ENCODE measurements at places on chromosomes 13 and 19.

DNA sequence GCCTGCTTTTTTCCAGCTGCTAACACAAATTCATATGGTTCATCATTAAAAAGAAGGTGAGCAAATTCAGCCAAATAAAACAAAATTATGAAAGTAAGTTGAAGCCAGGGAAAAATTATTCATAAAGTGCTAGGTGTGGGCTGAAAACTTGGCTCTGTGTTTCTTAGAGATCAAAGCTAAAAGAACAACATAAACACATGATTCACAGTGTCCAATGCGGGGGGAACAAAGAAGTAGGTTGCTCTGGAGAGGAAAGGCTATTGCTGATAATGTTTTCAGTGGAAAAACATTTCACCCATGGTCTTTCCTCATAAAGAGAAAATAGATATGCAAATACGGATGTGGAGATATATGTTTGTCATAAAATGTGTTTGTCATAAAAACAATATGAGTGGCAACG is 1691.5 kb upstream of the SLC10A2 start:
- no peak for DNase-seq

DNA sequence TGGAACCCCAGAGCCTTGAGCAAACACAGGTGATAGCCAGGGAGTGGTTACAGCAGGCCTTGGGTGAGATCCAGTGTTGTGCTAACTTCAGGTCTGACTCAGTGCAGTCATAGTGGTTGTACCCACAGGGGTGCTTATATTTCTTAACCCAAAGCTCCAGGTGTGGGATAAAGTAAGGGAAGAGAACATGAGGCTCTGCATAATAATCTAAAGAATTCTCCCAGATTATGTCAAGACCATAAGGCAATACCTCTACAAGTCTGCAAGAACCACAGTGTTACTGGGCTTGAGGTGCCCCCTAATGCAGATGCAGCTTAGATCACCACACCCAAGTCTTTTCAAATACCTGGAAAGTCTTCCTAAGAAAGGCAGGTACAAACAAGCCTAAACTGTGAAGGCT is 485.4 kb downstream of the RFC3 start:
- DNase-seq = no peak

GRCh38 chr19:57273014-57273413 is 7.3 kb upstream of the ZNF460 start:
- DNase-seq = no peak

DNA sequence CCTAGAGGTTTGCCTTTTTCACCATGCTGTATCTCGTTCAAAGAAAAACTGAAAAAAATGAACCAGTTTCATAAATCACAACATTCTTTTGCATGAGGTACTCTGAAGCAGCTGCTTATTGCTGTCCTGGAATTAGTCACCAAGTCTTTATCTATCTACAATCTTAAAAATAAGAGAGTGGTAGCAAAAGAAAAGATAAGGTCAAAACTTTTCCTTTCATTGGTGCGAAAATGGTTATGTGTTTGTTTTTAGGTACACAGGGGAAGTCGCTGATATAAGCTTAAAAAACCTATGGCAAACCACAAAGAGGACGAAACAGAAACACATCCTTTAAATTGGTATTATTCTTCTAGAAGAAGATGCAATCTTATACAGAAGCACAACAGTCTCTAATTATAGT is 20.7 kb downstream of the OBI1 start:
- DNase-seq = no peak

GRCh38 chr13:46389457-46390451 is 2.7 kb upstream of the RUBCNL start:
- DNase-seq = no peak

GRCh38 chr13:25292301-25292700 is 5.0 kb upstream of the MTMR6 start:
- DNase-seq = no peak

- DNase-seq = no peak
Observed at GRCh38 chr13:76707360-76707759, 178.8 kb downstream of the KCTD12 start.

- DNase-seq = no peak
Observed at GRCh38 chr13:73903561-73903960, 230.6 kb downstream of the KLF12 start.

GRCh38 chr19:51256155-51256625 is 5.3 kb downstream of the SIGLECL1 start:
- DNase-seq = no peak

- no peak for DNase-seq
Observed at GRCh38 chr13:24802074-24802473, 38.1 kb downstream of the RNF17 start.

- no peak for DNase-seq
Observed at GRCh38 chr19:16168465-16169081, 4.8 kb downstream of the CIB3 start.

DNA sequence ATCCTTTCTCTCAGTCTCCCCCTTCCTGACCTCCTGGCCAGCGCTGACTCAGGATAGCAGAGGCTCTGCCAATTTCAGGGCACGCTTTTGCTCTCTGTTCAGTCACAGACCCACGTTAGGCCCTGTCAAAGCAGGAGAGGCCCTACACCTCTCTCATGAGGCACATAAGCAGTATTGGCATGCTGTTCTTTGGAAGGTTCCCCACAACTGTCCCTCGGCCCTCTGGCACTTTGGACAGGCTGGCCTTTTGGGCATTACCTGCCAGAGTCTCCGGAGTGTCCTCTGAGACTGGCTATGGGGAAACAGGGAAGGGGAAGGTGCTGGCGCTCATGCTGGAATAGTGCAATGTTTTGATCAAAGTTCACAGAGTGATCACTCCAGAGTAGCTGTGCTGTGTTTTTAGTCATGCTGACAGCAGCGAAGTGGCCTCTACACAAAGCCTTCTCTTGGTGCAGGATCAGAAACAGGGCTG is 23.7 kb upstream of the UBE2L5 start:
- DNase-seq = no peak

- DNase-seq = peak; percentile 49
Observed at GRCh38 chr19:1000095-1000494, at the start of gene GRIN3B. TSS of gene GRIN3B (plus strand) at chr19:1000419. CDS start at chr19:1000438, 19 bp downstream.

DNA sequence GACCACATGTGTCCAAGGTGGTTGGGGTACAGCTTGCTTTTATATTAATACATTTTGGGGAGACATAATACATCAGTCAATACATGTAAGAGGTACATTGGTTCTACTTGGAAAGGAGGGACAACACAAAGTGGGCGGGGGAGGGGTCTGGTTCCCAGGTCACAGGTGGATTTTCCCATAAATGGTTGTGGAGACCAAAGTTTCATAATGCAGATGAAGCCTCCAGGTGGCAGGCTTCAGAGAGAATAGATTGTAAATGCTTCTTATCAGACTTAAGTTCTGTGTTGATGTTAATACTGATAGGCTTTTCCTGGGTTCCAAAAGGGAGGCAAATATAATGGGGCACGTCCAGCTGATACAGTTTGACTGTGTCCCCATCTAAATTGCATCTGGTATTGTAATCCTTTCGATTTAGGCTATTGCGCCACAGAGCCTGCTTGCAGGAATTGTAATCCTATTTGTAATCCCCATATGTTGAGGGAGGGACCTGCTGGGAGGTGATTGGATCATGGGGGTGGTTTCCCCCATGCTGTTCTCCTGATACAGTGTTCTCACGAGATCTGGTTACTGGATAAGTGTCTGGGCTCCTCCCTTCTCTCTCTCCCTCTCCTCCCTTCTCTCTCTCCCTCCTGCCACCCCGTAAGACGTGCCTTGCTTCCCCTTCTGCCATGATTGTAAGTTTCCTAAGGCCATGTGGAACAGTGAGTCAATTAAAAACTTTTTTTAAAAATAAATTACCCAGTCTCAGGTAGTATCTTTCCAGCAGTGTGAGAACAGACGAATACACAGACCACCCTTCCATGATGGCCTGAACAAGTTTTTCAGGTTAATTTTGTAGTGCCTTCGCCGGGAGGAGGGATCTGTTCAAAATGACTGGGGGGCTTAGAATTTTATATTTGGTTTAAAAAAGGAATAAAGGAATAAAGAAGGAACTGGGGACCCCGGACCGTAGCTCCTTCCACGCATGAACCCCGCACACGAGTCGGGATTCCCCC is 44.9 kb downstream of the ZNF823 start:
- no peak for DNase-seq

GRCh38 chr13:51674276-51674675 is 90.0 kb downstream of the WDFY2 start:
- no peak for DNase-seq

- no peak for DNase-seq
Observed at GRCh38 chr19:17326595-17326966, 8.1 kb downstream of the ANO8 start.

DNA sequence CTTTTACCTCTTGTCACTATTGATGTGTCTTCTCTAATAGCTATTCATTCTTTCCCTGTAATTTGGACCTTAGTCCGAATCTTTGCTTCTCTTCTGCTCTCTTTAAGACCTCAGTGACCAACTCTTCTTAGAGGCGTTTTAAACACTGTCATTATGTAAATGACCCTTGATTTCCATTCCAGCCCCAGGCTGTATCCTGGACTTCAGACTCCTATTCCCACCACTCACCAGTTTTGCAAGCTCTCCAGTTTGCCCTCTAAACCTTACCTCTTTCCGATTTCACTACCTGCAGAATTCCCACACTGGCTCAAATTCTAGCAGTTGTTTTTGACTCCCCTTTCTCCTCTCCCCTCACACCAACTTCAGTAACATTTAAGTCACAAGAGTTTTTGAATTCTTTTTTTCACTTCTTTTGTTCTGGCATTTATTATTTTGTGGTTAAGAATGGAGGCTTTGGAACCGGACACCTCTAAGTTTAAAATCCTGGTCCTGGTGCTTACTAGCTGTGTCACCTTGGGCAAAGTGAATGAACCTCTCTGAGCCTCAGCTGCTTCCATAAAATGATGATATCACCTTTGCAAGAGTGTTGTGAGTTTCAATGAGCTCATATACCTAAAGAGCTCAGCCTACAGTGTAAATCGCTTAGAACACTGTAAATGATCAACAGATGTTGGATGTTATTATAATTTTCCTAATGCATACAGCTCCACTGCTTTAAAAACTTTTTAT is 13.6 kb upstream of the HMGB1 start:
- no peak for DNase-seq

- no peak for DNase-seq
Observed at GRCh38 chr13:114219392-114219791, 15.3 kb upstream of the CDC16 start.

- DNase-seq = no peak
Observed at GRCh38 chr13:46516599-46517338, 36.2 kb upstream of the LRCH1 start.

- no peak for DNase-seq
Observed at GRCh38 chr13:77533875-77534788, 1.4 kb upstream of the SCEL start.

DNA sequence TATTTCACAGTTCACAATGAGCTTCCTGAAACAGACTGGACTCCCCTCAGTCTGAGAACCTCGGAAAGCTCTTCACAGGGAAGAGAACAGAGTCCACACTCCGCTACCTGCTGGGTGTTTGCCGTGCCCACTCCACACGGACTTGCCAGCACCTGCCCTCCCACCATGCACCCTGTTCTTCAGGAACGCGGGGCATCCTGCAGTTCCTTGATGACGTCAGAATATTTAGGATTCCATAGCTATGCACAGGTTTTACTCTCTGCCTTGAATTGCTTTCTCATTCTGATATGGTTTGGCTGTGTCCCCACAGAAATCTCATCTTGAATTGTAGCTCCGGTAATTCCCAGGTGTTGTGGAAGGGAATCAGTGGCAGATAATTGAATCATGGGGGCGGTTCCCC is 74.4 kb upstream of the FARP1 start:
- DNase-seq = no peak

DNA sequence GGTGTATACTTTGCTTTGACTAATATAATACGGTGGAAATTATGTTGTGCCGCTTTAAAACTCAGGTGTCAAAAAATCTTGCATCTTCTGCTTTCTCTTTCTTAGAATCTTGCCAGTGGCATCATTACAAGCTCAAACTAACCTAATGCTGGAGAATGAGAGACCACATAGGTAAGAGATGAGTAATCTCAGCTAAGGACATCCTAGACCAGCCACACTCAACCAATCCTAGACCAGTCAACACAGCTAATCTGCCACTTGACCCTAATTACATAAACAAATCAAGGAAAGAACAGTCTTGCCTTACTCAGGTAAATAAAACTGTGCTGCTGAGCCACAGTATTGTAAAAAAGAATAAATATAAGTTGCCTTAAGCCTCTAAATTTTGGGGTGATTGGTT is 1323.9 kb upstream of the SPRY2 start:
- DNase-seq = no peak

GRCh38 chr13:29679396-29680053 is 84.0 kb upstream of the SLC7A1 start:
- no peak for DNase-seq

DNA sequence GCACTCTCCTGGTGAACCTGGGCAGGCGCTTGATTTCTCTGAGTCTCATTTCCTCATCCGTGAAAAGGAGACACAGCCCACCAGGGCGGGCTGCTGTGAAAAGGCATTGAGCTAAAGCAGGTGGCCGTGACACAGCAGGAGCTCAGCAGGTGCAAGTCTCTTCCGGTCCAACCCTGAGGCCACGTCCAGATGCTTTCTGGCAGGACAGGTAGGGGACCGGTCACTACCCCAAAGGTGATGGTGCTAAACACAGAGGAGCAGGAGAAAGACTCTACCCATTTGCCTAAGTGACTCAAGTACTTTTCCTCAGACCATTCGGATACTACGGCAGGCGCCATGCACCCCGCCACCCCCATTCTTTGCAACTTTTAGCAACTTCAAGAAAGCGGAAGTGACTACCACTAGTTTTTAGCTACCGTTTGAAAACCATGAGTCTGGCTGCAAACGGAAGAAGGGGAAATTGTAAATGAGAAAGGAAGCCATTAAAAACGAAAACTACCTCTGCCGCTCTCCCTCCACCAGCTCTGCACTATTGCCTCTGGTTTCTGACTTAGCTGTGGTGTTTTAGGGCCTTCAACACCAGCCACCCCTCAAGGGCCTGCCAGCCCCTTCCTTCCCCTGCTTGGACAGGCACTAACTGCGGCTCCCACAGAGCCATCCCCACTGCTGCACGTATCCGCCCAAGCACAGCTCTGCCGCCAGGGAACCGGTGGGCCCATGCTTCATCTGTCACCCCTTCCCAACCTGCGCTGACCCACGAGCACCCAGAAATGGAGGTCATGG is 4.8 kb downstream of the PPP6R1 start:
- no peak for DNase-seq

GRCh38 chr13:42486711-42487198 is 87.2 kb upstream of the TNFSF11 start:
- no peak for DNase-seq

- DNase-seq = no peak
Observed at GRCh38 chr13:111654531-111654930, 334.1 kb downstream of the TEX29 start.

- DNase-seq = no peak
Observed at GRCh38 chr19:19866611-19867248, 1.0 kb downstream of the ZNF253 start.

- DNase-seq = no peak
Observed at GRCh38 chr19:55248704-55249103, 10.1 kb downstream of the PPP6R1 start.

- DNase-seq = no peak
Observed at GRCh38 chr13:42747399-42747873, 33.9 kb upstream of the FAM216B start.

GRCh38 chr13:94709001-94709834 is 3.1 kb downstream of the SOX21 start:
- no peak for DNase-seq
